ENCODE measurements at places on chromosomes 7 and 10.

GRCh38 chr7:106515321-106515720 is 145.6 kb downstream of the CCDC71L start:
- no peak for DNase-seq

DNA sequence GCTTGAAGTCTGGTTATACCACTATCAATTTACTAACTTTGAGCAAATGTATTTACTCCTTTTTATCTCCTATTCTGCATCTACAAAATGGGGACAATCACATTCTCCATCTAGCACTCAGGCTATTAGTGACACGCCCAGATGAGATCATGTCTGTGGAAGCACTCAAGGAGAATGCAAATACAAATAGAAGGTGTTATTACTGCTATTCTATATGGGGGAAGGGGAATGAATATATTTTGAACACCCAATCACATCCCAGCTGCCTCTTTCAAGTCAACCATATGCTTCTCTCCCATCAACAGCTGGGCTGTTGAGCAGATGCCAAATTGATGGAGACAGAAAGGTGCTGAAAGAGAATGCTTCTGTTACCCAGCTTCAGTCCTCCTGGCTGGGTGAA is 23.5 kb downstream of the SGMS1 start:
- no peak for DNase-seq

DNA sequence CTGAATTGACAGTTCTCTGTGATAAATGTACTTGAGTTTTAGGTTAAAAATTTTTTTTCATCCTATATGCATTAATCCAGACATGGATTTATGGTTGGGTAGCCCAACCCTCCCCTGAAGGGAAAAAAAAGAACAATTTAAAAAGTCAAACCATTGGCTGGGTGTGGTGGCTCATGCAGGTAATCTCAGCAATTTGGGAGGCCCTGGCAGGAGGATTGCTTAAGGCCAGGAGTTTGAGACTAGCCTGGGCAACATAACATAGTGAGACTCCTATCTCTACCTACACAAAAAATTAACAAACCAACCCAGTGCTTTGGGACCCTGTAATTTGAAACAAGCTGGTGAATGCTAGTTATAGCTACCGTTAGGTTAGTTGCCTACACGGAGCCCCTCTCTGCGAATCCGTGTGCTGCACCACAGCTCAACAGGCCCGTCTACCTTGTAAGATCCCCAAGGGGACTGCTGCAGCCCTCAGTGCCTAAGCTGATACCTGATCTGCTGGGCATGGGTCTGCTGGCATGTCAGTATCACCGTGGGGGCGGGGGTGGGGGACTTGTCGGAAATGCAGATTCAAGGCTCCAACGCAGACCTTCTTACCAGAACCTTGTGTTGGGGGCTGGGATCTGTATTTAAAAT is 32.8 kb downstream of the TSPAN14 start:
- DNase-seq: no peak

DNA sequence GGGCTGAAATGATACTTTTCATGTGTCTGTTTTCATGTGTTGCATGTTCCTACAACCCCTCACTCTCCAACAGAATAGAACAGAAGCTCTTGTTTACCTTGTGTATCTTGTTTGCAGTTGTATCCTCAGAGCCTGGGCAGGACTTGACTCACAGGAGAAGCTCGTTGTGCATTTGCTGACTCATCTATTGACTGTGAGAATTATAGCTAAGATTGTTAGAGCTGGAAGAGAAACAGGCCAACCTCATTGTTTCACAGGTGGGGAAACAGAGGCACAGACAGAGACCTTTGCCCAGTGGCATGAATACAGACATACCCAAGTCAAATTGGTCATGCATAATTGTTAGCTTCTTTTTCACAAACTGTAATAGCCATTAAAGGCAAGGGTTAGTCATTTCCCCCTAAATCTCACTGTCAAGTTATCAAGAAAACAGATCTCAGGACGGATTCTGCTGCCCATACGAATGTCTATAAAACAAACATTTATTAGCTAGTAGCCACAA is 4.6 kb upstream of the TSPAN15 start:
- no peak for DNase-seq

DNA sequence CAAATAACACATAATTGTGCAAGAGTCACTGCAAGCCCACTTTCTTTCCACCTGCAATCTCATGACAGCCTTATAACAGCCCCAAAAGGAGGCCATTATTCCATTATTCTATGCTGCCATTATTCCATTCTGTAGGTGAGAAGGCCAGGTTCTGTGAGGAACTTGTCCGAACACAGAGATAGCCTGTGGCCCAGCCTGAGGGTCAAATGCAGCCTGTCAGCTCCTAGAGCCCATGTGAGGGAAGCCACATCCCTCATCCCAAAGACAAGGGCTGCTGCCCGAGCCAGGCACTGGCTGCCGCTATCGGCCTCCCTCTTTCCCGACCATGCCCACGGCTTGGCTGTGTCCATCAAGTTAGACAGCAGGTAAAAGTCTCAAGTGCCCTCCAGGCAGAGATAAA is 24.1 kb upstream of the C10orf71 start:
- DNase-seq: no peak

DNA sequence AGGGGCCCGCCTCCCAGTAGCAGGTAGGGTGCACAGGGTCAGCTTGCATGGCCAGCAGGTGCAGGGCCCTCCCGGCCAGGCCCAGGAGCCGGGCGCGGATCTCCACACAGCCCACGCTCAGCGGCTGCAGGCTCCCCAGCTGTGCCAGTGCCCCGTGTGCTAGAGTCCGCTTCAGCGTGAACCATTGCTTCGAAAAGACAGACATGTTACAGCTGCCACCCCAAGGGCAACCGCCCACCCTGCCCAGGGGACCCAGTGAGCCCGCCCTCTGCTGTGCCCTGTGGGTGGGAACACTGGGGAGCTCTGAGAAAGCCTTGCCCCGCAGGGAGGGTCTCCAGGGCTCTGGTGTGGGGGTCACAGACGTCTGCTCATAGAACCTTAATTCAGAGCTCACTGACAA is 64.3 kb upstream of the NKX6-2 start:
- DNase-seq: no peak

- DNase-seq: no peak
Measured at GRCh38 chr7:66720561-66720960, 20.0 kb upstream of the RABGEF1 start.

- no peak for DNase-seq
Measured at GRCh38 chr7:87816389-87816788, 59.8 kb downstream of the SLC25A40 start.

- DNase-seq: no peak
Measured at GRCh38 chr10:2173327-2173726, 436.0 kb upstream of the ADARB2 start.

GRCh38 chr7:36918591-36918990 is 194.3 kb upstream of the AOAH start:
- no peak for DNase-seq
